ENCODE measurements at places on chromosomes 1 and 21.

- DNase-seq: no peak
Observed at GRCh38 chr1:201404722-201405483, 5.8 kb upstream of the LAD1 start.

GRCh38 chr1:84689514-84690396, 506 bp downstream of the SSX2IP start:
- DNase-seq: peak; percentile 6

- no peak for DNase-seq
Observed at GRCh38 chr1:81187635-81188034, 613.1 kb upstream of the ADGRL2 start.

- peak; percentile 48 for DNase-seq
Observed at GRCh38 chr1:161185282-161185682, 8.0 kb upstream of the B4GALT3 start.

DNA sequence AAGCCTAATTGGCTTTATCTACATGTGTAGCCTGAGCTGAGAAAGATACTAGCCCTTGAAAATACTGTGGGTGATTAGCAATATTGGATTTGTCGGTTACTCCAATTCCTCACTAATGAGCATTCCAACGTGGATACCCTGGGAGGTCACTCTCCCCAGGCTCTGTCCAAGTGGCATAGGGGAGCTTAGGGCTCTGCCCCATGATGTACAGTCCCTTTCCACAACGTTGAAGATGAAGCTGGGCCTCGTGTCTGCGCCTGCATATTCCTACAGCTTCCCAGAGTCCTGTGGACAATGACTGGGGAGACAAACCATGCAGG, 2.6 kb downstream of the RCC1 start:
- no peak for DNase-seq
